CD4-positive, alpha-beta T cell (primary cell): ENCODE measurements at places on chromosomes 12 and 14. TPM values are rescaled to one million over a fixed set of nuclear protein-coding genes. Genes with fewer than 3 reads are reported as not detected.

DNA sequence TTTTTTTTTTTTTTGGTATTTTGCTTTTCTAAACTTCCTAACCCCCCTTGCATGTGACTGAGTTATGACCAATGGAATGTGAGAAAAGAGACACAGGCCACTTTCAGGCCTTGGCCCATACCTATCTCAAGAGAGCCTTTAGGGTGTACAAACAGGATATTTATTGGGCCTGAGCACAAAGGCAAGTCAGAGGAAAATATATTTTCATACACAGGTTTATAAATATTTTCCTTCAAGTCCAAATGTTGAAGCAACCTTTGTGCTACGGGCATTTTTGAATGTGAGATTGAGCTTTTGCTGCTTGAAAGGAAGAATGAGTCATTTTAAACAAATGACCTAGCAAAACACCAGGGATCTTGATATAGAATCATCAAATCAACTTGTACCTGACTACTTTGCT, 228.6 kb upstream of the E2F7 start:
- H3K4me3 ChIP-seq = no peak overlapping the region
- DNase-seq = no peak
- no peaks in the 10 kb centered on the region for H3K4me1 ChIP-seq
- H3K27me3 ChIP-seq = no peaks in the 10 kb centered on the region
- no peak overlapping the region for H3K27ac ChIP-seq
- H3K36me3 ChIP-seq = no peaks in the 10 kb centered on the region

DNA sequence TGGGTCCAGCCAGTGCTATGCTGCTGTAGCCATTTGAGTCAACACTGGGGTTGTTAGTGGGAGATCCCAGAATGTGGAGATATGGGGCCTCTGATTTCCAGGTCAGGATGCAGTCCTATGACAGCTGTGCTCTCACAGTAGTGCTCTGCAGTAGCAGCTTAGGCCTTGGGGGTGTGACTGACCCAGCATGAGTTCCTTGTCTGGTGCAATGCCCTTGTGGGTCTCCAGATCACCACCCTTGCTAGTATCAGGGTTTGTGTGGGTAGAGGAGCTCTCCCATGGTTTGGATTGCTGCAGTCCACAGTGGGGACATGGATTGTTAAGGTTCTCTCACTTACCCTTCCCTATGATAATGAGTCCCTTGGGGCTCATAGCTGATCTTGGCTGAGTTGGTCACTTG, 113.7 kb downstream of the RAD51B start:
- H3K27me3 ChIP-seq = no peaks in the 10 kb centered on the region
- DNase-seq = no peak
- no peak overlapping the region for H3K4me3 ChIP-seq
- H3K36me3 ChIP-seq = no peaks in the 10 kb centered on the region
- H3K27ac ChIP-seq = no peak overlapping the region
- H3K4me1 ChIP-seq = no peaks in the 10 kb centered on the region

DNA sequence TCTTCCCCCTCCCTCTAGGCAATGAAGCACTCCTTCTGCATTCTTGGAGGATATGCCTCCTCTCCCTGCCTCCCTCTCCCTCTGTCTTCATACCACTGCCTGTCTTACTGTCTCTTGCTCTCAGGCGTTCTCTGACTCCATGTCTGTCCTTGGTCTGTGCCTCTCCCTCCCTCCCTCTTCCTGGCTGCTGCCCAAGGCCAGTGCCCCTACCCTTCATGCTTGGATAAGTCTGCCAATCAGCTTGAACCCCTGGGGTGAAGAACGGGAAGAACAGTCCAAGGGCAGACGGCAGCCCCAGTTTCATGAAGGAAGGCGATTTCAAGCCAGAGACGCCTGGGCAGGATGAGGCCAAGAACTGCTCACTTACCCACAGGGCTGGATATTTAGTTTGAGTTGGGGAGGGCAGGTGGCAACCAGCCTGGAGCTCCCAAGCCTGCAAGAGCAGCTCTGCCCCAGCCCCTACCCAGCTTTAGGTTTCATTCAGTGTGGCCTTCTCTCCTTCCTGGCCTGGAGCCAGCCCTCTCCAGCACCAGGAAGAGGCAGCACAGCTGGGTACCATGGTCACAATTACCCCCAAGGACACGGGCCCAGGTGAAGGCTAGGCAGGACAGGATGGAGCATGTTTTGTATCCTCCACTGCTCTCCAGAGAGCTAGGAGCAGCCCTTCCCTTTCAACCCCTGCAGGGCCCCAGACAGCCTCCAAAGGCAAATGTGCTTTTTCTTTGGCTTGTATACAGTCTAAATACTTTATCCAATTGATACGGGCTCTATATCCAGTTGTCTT, 35.8 kb upstream of the LTBP2 start:
- H3K36me3 ChIP-seq = no peaks in the 10 kb centered on the region
- DNase-seq = no peak
- H3K27ac ChIP-seq = no peak overlapping the region
- no peaks in the 10 kb centered on the region for H3K27me3 ChIP-seq
- H3K4me1 ChIP-seq = no peaks in the 10 kb centered on the region
- no peak overlapping the region for H3K4me3 ChIP-seq

GRCh38 chr12:90999966-91000365, 4.8 kb downstream of the EPYC start:
- H3K4me3 ChIP-seq = no peak overlapping the region
- H3K27ac ChIP-seq = no peak overlapping the region
- no peak for DNase-seq
- H3K27me3 ChIP-seq = no peaks in the 10 kb centered on the region

DNA sequence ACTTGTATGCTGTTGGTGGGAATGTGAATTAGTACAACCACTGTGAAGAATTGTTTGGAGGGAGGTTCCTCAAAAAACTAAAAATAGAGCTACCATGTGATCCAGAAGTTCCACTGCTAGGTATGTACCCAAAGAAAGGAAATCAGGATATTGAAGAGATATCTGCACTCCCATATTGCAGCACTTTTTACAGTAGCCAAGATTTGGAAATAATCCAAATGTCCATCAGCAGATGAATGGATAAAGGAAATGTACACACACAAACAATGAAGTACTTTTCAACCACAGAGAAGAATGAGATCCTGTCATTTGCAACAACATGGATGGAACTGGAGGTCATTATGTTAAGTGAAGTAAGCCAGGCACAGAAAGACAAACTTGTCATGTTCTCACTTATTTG, 25.9 kb downstream of the TIGAR start:
- H3K4me3 ChIP-seq = no peak overlapping the region
- no peak overlapping the region for H3K27ac ChIP-seq
- H3K4me1 ChIP-seq = no peaks in the 10 kb centered on the region
- H3K27me3 ChIP-seq = no peaks in the 10 kb centered on the region
- DNase-seq = no peak

DNA sequence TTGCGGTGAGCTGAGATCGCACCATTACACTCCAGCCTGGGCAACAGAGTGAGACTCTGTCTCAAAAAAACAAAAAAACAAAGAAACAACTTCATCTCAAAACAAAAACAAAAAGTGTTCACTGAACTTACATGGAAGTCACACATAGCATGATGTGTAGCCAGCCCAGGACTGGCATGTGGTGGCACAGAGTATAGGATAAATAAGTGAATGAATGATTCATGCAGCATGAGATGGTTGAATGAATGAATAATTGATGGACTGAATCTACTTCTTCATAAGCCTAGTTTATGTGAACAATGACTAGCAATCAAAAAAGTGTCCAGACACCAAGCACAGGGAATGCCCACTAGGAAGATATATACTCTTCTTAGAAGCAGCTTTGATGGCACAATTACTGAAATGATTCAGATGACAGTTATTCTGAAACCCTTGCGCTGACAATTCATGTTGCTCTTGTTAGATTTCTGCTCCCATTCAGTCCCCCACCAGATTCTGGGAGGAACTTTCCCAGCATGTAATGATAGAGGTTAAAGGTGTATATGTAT, 31.6 kb upstream of the SERPINA6 start:
- no peak overlapping the region for H3K4me3 ChIP-seq
- no peak for DNase-seq
- H3K4me1 ChIP-seq = no peaks in the 10 kb centered on the region
- H3K27me3 ChIP-seq = no peaks in the 10 kb centered on the region

DNA sequence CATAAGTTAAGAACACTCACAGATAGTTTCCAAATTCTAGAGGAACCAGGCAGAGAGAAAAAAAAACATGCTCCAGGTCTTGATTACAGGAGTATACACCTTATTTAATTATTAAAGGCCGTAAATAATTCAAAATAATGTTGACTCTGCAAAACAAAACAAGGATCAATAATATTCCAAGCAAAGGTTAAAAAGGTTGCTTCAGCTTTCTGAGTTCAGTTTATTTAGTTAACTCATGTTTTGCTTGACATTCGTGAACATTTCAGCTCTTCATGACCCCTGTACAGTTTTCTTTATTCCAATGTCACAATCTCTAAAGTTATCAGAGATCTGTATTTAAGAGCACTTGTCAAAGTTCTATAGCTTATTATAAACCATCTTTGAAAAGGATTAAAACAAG, 19.6 kb downstream of the KLRF2 start:
- H3K4me3 ChIP-seq = no peak overlapping the region
- no peaks in the 10 kb centered on the region for H3K36me3 ChIP-seq
- DNase-seq = no peak
- peaks cover 2% of the 10 kb centered on the region for H3K4me1 ChIP-seq
- H3K27me3 ChIP-seq = no peaks in the 10 kb centered on the region

GRCh38 chr12:47868552-47869031, 36.2 kb downstream of the VDR start:
- no peak overlapping the region for H3K27ac ChIP-seq
- no peak for DNase-seq
- H3K4me3 ChIP-seq = no peak overlapping the region
- H3K36me3 ChIP-seq = no peaks in the 10 kb centered on the region

DNA sequence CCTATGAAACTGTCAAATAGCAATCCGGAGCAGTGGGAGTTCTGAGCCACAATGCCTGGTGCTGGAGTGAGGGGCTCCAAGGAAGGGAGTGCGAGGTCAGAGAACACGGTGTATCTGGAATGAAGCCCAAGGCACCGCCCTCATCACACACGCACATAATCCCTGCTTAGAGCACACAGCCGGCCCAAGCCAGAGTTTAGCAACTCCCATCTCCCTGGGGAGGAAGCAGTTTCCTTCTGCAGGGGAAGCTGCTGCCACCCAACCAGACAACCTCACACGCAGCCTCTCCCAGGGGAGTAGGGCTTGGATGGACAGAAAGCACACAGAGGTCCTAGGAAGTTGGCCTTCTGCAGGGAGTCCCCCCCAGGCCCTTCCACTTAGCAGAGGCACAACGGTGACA, 31.3 kb downstream of the ACTN1 start:
- no peak overlapping the region for H3K27ac ChIP-seq
- H3K4me1 ChIP-seq = peaks cover 79% of the 10 kb centered on the region
- DNase-seq = no peak
- no peak overlapping the region for H3K4me3 ChIP-seq
- H3K27me3 ChIP-seq = no peaks in the 10 kb centered on the region

- no peak overlapping the region for H3K27ac ChIP-seq
- peaks cover 9% of the 10 kb centered on the region for H3K27me3 ChIP-seq
Observed at GRCh38 chr12:51549637-51550036, 41.4 kb upstream of the SCN8A start.

DNA sequence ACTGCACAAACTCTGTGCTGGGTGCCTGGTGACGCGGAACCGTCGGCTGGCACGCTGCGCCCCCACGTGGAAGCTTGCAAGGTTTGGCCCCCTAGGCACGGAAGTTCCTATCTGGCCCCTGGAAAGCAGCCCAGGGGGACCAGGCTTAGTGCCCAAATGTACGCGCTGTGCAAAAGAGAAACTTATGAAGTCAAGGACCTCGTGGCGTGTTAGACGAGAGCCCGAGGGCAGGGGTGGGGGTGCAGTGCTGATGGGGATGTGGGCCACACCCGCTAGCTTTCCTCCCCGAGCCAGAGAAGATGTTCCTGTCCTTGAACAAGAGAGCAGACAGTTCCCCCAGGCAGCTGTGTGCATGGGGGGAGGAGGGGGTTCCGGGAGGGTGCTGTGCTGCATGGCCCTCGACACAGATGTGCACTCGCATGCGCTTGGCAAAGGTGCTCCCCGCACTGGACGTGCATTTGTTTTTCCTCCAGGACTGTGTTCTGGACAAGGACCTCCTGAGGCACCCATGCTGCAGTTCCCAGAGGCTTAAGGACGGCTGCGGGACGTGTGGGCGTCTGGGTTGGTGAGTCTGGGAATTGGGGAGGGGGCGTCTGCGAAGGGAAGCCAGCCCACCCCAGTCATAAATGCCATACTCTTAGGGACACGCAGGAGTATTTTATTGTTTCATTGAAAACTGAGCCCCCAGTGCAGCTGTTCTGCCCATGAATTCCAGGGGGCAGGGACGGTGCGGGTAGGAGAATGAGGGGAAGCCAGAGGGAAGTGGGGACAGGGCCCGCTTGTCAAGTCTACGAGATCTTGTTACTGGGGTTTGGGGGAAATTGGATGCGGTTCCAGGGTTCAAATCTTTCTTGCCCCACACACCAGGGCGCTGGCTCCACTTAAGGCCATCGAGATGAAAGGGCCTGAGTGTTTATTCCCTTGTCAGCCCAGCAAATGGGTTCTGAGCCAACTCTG, 80.0 kb downstream of the NTF3 start:
- no peaks in the 10 kb centered on the region for H3K36me3 ChIP-seq
- H3K4me3 ChIP-seq = no peak overlapping the region
- no peak overlapping the region for H3K27ac ChIP-seq
- no peaks in the 10 kb centered on the region for H3K4me1 ChIP-seq

DNA sequence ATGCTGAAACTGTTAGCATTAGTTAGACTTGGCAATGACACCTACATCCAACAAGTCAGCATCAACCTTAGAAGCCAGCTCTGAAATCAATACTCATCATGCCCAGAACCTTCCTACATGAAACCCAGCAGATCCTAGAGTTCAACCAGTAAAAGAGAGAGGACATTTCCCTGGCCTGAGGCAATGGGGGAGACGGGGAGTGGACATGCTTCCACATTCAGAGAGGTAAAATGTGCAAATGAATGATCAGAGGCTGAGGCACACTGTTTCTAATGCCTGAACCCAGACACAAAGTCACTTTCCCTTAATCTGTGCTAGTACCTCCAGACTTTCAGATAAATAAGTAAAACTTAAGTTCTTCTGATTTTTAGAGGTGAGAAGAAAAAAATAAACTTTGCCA, 34.5 kb downstream of the ERO1A start:
- no peaks in the 10 kb centered on the region for H3K27me3 ChIP-seq
- no peaks in the 10 kb centered on the region for H3K4me1 ChIP-seq
- H3K27ac ChIP-seq = no peak overlapping the region
- peaks cover 45% of the 10 kb centered on the region for H3K36me3 ChIP-seq

DNA sequence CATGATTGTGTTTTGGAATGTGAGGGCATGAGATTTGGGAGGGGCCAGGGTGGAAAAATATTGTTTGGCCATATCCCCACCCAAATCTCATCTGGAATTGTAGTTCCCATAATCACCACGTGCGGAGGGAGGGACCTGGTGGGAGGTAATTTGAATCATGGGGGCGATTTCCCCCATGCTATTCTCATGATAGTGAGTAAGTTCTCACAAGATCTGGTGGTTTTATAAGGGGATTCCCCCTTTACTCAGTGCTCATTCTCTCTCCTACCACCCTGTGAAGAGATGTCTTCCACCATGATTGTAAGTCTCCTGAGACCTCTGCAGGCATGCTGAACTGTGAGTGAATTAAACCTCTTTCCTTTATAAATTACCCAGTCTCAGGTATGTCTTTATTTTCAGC, 15.7 kb downstream of the OR10P1 start:
- peaks cover 4% of the 10 kb centered on the region for H3K4me1 ChIP-seq
- no peak overlapping the region for H3K4me3 ChIP-seq
- no peak overlapping the region for H3K27ac ChIP-seq
- no peaks in the 10 kb centered on the region for H3K36me3 ChIP-seq

GRCh38 chr14:49633640-49634546, 1.2 kb downstream of the DNAAF2 start:
- peak; percentile 95 for DNase-seq
- H3K36me3 ChIP-seq = peaks cover 7% of the 10 kb centered on the region
- no peaks in the 10 kb centered on the region for H3K27me3 ChIP-seq
- H3K27ac ChIP-seq = peak overlapping the region; percentile 99
- peak overlapping the region; percentile 83 for H3K4me3 ChIP-seq
- H3K4me1 ChIP-seq = peaks cover 51% of the 10 kb centered on the region

The GPX2 gene
- total RNA-seq = not detected

The CD9 gene
- 0.66 TPM for total RNA-seq

The BRI3BP gene
- 1.6 TPM for total RNA-seq

The ANO2 gene
- total RNA-seq = not detected
